ENCODE measurements at places on chromosomes 2 and 18.
A peak's percentile ranks its signal among the peaks of the same experiment; 100 is the strongest.

GRCh38 chr18:75638776-75639471 lies 211.4 kb upstream of the SMIM21 start:
- peak; percentile 84 for DNase-seq

GRCh38 chr18:28458751-28459150 lies 281.8 kb upstream of the CDH2 start:
- no peak for DNase-seq

- DNase-seq: no peak
Observed at GRCh38 chr2:132941296-132942020, 271.5 kb upstream of the LYPD1 start.

DNA sequence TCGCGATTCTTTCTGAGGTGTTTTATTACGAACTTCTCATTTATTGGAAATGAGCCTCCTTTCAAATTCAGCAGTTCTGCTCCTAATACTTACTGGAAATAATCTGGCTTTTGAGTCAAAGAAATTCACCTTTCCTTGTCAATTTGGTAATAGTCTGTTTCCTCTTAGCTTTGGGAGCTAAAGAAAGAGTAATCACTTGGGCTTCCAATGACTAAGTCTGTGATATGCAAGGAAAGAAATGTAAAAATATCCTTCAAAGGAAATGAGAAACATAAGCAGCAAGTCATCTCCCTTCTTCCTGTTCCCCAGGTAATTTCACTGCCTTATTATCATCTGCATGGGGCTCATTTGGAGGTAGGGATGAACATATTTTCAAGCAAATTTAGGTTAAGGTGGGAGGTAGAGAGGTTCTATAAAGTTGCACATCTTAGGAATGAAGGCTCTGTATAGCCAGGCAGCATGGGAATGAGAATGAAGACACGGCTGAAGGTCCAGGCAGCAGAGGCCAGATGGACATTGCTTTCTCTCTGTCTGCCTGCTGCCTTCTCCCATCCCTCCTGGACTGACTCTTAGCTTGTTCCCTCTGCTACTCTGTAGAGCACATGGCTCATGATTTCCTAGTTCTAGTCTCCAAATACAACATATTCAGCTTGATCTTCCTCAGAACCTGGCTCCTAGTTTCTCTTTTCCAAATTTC lies 1.0 kb downstream of the SPP2 start:
- no peak for DNase-seq

- DNase-seq: no peak
Observed at GRCh38 chr18:63083555-63083954, 236.0 kb downstream of the BCL2 start.
